ENCODE measurements at places on chromosomes 1 and 21. TPM values are rescaled to one million over a fixed set of nuclear protein-coding genes. Genes with fewer than 3 reads are reported as not detected.
A peak's percentile ranks its signal among the peaks of the same experiment; 100 is the strongest.

PAPPA2 gene
- total RNA-seq = not detected

FCRL2 gene
- 0.88 TPM for total RNA-seq

CYP4A11 gene
- not detected for total RNA-seq

DNA sequence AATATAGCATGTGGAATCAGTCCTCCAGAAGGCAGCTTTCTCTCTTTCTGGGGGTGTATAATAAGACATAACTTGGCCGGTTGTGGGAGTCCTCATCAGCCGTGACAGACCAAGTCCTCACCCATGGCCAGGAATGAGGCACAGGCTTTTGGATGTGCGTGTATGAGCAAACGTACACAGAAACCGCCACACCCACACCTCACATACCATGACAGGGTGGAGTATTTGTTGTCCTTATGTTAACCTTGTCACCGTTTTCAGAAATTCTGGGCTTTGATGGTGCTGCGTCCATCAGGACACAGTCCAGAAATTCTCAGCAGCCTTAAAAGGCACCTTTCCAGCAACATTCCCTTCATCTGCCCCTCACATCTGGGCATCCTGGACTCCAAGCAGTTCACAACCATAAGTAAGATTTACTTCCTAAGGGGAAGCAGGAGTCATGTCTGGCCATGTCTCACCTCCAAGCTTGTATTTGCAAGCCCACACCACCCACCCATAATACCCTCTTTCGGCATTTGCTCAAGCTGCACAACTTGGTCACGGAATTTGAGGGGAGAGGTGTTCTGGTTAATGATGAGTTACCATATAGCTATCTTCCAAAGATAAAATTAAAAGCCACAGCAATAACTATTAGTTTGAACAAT lies 12.4 kb downstream of the C1orf116 start:
- no peaks in the 10 kb centered on the region for H3K27me3 ChIP-seq
- H3K4me1 ChIP-seq = no peaks in the 10 kb centered on the region
- H3K36me3 ChIP-seq = no peaks in the 10 kb centered on the region
- no peak overlapping the region for H3K27ac ChIP-seq
- H3K4me3 ChIP-seq = no peak overlapping the region

DNA sequence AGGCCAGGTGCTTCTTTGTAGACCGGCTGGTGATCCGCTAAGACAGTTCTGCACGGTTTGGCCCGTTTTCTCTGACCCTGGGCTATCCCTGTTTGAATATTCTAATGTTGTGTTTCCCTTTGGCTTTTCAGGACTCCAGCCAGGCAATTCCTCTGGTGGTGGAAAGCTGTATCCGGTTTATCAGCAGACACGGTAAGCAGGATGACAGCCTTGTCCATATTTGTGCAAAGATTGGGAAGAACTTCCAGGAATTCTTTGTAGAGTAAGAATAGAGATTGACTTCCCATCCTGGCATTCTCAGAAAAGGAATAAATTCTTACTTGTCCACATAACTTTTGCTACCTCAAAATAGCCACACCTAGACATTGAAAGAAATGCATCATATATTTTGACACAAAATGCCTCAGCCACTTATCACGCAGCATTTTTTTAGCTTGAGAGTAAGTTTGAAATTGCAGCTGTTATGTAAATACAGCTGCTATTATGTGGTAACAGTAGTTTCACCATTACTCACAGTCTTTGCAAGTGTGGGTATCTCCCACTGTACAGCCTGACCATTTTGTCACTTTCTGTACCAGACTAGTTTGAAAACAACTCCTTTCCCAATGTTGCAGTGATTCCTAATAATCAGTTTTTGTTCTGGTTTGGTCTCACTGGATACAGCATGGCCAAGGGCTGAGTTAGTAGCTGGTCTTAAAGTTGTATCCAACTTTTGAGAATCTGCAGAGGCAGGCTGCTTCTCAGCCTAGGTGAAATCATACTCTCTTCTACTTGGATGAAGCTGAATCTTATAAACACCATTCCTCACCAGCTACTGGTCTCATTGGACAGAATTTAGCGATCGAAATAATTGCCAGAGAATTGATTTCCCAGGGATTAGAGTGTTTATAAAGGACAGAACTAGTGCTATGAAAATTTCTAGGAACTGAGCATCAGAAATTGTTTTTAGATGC lies 40.0 kb upstream of the IKBKE start:
- H3K27ac ChIP-seq = no peak overlapping the region
- H3K4me3 ChIP-seq = no peak overlapping the region
- H3K4me1 ChIP-seq = no peaks in the 10 kb centered on the region
- H3K36me3 ChIP-seq = peaks cover 18% of the 10 kb centered on the region
- H3K27me3 ChIP-seq = no peaks in the 10 kb centered on the region
- no peak for DNase-seq

GRCh38 chr1:88327391-88328267 lies 356.4 kb upstream of the PKN2 start:
- H3K27me3 ChIP-seq = no peaks in the 10 kb centered on the region
- DNase-seq = no peak
- H3K4me3 ChIP-seq = no peak overlapping the region
- H3K4me1 ChIP-seq = no peaks in the 10 kb centered on the region
- H3K27ac ChIP-seq = no peak overlapping the region

GRCh38 chr1:151035167-151035566 lies 1.2 kb upstream of the BNIPL start:
- peaks cover 21% of the 10 kb centered on the region for H3K36me3 ChIP-seq
- no peak overlapping the region for H3K27ac ChIP-seq
- H3K27me3 ChIP-seq = no peaks in the 10 kb centered on the region
- H3K4me1 ChIP-seq = no peaks in the 10 kb centered on the region

- peaks cover 33% of the 10 kb centered on the region for H3K4me1 ChIP-seq
- peak overlapping the region; percentile 98 for H3K27ac ChIP-seq
- DNase-seq = peak; percentile 67
- no peaks in the 10 kb centered on the region for H3K27me3 ChIP-seq
- no peaks in the 10 kb centered on the region for H3K36me3 ChIP-seq
Observed at GRCh38 chr21:43361493-43362296, 65.2 kb downstream of the SIK1 start.

DNA sequence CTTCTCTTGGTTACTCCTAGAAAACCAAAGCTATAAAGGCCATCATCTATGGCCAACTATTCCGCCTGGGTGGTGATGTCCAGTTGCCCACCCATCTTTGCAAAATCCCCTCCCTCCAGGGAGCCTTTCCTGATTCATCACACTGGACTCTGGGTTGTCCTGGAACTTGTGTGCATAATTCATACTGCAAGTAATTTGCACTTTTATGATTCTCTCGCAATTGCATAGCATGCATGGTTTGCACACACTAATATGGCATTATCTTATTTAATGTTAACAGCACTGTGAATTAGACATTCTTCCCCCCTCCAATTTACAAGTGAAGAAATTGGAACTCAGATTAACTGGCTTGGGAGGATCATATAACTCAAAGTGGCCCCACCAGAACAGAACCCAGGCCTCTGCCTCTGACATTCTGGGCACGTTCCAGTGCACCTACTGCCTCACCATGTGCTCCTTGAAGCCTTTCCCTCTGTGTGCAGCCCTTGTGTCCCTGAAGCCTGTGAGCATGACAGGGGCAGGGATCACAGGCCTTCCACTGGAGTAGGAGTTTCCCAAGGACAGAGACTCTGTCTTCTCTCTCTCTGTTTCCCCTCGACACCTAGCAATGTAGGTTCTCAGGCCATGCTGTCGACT lies 98.9 kb upstream of the IPO9 start:
- no peaks in the 10 kb centered on the region for H3K27me3 ChIP-seq
- no peak overlapping the region for H3K27ac ChIP-seq
- no peaks in the 10 kb centered on the region for H3K36me3 ChIP-seq
- H3K4me3 ChIP-seq = no peak overlapping the region
- DNase-seq = no peak
